NCI-H774 (cell line): ENCODE measurements at places on chromosomes 4 and X.

DNA sequence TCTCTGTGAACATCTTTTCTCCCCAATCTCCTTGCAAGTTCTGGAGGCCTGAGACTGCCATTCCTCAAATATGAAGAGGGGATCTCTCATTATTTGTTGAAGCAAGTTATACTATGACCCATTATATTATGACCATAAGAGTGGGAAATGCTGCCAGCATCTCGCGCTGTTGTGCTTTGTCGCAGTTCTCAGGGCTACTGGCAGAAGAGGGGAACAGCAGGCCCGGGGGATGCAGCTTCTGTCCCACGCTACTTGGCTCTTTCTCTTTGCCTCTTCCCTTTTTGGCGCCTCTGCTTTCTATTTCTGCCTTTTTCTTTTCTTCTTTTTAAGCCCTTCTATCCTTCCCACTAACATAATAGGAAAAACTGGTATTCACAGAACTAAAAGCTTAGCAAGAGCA, 64.2 kb downstream of the GEMIN8 start:
- no peak for DNase-seq

GRCh38 chr4:155828628-155829027, 37.4 kb downstream of the ASIC5 start:
- no peak for DNase-seq

- DNase-seq: no peak
Observed at GRCh38 chr4:62191451-62192240, 991.5 kb downstream of the ADGRL3 start.

DNA sequence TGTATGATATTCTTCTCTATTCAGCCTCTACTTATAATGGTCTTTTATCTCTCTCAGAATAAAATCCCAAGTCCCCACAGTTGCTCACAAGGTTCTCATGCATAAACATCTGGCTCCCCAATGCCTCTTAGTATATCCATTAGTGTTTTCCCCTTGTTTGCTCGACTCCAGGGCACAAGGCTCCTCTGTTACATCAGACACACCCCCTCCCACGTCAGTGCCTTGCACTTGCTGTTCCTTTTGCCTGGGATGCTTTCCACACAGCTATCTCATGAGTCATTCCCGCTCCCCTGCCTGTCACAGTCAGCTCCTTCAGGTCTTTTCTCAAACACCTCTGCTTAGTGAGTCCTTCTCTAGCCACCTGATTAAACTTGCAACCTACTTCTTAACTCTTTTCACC, 260.2 kb downstream of the IL1RAPL1 start:
- DNase-seq: no peak

DNA sequence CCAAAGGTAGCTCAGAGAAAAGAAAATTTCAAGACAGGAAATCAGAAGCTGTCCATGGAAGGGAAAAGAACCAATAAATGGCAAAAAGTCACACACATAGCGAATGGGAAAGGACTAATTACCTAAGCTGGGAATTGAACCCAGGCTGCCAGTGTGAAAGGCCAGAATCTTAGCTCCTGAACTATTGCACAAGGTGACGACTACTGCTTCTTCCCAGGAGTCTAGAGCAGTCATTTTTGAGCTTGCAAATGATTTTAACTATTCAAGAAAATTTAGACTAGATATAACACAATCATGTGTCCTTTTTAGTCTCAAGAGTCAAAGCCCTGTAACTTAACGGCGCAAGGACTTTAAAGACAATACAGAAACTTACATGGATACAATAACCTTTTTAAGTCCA, 34.1 kb upstream of the ZNF81 start:
- peak; percentile 45 for DNase-seq

DNA sequence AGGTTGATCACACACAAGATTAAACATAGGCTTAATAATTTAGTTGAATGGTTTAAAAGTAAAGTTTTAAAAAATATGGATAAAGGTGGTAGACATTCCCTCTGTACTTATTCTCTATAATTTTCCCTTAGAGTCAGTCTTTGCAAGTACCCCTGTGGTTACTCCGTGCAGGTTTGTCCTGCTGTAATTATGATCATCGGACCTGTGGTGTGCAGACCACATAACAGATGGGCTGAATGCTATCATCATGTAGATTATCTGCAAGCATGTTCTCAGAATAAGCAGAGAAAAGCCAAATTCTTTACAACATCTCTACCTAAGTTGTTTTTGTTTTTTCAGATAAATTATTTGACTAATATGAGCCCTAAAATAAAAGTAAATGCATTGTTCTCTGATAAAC, 146.8 kb downstream of the FSTL5 start:
- DNase-seq: no peak

GRCh38 chr4:3491681-3492405, 28.7 kb downstream of the DOK7 start:
- no peak for DNase-seq

GRCh38 chrX:19225909-19226308, 103.6 kb upstream of the ADGRG2 start:
- no peak for DNase-seq

- peak; percentile 12 for DNase-seq
Observed at GRCh38 chr4:182938205-182938645, 21.0 kb upstream of the DCTD start.

GRCh38 chr4:76806346-76806745, 91.6 kb downstream of the SOWAHB start:
- DNase-seq: no peak

DNA sequence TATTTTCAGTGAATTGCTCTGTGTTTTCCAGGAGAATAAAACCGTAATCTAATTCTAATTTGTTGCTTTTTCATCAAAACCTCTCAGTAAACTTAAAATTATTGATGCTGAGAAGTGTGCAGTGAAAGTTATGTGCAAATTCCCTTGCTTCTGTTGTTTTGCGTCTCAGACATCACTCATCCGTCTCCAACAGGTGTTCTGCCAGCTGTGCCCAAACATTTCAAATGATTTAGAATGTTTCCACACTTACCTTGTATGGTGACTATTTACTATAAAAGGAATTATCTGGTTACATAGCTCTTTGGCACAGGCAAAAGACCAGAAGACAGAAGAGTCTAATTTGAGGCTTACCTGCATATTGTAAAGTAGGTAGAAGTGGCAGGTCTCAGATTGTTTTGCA, 184.0 kb downstream of the BMPR1B start:
- no peak for DNase-seq

- no peak for DNase-seq
Observed at GRCh38 chr4:52869656-52870055, 7.5 kb downstream of the RASL11B start.

- DNase-seq: no peak
Observed at GRCh38 chrX:136126872-136127406, 20.4 kb upstream of the FHL1 start.

GRCh38 chr4:212438-213188, 88.3 kb downstream of the ZNF718 start:
- DNase-seq: no peak

GRCh38 chr4:26351685-26352084, 30.9 kb downstream of the RBPJ start:
- no peak for DNase-seq

- no peak for DNase-seq
Observed at GRCh38 chrX:9420275-9421265, 44.3 kb upstream of the TBL1X start.

- no peak for DNase-seq
Observed at GRCh38 chr4:161554372-161554990, 609.3 kb downstream of the FSTL5 start.

- no peak for DNase-seq
Observed at GRCh38 chr4:183469936-183470335, 25.5 kb downstream of the CDKN2AIP start.

- no peak for DNase-seq
Observed at GRCh38 chrX:46636223-46636622, 62.7 kb downstream of the CHST7 start.

DNA sequence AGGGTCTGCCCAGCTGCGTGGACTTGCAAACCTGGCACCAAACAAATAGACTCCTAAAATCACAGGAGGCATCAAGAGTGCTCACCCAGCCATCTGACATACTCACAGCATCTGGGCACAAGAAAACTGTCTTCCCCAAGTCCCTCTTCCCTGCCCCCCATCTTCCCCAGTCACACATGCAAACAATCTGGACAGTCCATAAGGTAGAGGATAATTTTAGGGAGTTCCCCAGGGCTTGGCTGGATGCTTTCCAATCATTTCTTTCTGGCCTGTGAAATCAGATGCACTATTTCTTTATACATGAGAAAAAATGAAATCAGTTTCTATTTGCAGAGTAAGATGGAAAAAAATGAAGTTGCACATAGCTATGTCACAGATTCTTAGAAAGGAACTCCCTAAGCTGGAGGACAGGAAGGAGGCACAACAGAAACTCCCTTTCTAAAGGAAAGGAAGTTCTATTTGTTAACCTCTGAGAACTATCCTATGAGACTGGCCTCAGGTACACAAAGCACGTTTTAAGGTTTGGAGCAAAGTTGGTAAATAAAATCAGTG, 342.3 kb downstream of the HNRNPD start:
- DNase-seq: no peak

DNA sequence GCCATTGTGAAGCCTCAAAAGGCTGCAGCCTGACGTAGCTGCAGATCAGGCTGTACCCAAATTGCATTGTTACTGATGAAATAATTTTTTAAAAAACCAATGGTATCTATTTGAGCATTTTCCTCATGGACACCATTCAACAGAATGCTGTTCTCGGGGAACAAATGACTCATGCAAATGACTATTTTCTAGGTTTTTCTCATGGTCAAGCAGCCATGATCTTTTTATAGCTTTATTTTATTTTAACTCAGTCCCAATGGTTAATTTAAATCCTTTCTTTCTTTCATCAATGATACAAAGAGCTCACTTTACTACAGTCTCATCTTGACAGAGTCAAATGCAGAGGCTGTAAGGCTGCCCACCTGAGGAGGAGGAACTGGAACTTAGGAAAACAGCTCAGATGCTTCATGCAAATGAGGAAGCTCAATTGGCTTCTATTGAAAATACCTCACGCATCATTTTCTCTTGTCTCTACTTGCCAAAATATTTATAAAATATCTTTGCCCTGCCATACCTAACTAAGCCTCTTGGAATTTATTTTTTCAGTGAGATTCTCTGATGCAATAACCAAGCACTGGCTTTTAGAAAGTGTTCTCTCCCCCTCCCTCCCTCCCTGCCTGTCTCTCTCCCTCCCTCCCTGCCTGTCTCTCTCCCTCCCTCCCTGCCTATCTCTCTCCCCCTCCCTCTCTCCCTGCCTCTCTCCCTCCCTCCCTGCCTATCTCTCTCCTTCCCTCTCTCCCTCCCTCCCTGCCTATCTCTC, 81.0 kb downstream of the SORBS2 start:
- DNase-seq: no peak

DNA sequence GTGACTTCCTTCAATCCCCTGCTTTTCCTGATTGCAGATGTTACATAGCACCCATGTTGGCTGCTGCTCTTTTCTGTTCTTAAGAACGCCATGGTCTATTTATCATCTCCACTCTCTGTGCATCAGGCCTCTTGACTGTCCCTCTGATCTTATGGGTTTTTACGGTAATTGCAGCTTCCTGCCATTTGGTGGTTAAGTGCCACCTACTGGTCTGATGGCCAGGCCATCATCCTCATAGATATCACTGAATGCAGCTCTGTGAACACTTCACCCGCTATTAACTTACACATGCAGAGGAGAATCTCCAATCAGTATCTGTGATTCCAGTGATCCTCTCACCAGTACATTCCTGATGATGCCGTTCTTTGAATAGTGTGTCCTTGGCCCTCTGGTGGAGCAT, 382.4 kb downstream of the TRAM1L1 start:
- no peak for DNase-seq

DNA sequence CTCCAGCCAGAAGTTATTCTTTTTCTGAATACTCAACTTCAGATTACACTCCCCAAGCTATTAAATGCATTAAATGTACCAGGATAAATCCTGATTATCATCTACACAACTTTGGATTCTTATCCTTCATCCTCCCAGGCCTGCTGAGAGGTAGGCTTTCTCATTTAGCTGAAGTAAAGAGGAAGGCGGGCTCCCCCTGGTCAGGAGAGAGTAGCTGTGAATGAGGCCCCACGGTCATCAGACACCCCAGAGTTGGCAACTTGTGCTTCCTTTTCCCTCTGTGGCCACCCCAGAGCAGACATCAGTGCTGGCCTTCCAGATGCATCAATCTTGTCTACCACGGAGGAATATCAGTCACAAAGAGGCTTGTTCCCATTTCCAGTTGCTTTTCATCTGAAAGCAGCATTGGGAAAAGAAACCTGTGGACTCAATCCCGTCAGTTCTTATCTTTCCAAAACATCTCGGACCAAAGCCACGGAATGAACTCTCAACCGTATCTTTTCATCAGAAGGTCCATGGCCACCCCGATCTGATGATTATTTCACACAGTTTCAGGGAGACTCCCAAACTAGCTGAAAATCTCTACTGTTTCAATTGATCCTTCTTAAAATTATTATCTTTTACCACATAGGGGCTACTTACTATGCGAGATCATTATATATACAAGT, 79.2 kb downstream of the FBXO8 start:
- DNase-seq: no peak

GRCh38 chr4:77172336-77172735, 15.3 kb downstream of the CCNG2 start:
- no peak for DNase-seq
